Pancreas (tissue), 10 donors: ENCODE measurements at places on chromosomes 7 and 10. TPM values are rescaled to one million over a fixed set of nuclear protein-coding genes. Genes with fewer than 3 reads are reported as not detected.

Gene TFR2
- polyA plus RNA-seq: 1.1 TPM

Gene POLR2J2
- polyA plus RNA-seq: 5.1 TPM

Gene GALNT17
- polyA plus RNA-seq: 0.70 TPM

Gene LSM8
- 15.7 TPM for polyA plus RNA-seq

- H3K27me3 ChIP-seq: no peaks in the 10 kb centered on the region
- H3K4me3 ChIP-seq: no peak overlapping the region
- H3K4me1 ChIP-seq: no peaks in the 10 kb centered on the region
- H3K27ac ChIP-seq: no peak overlapping the region
- no peak for DNase-seq
- H3K36me3 ChIP-seq: no peaks in the 10 kb centered on the region
Measured at GRCh38 chr7:19958309-19958896, 185.0 kb upstream of the TMEM196 start.

DNA sequence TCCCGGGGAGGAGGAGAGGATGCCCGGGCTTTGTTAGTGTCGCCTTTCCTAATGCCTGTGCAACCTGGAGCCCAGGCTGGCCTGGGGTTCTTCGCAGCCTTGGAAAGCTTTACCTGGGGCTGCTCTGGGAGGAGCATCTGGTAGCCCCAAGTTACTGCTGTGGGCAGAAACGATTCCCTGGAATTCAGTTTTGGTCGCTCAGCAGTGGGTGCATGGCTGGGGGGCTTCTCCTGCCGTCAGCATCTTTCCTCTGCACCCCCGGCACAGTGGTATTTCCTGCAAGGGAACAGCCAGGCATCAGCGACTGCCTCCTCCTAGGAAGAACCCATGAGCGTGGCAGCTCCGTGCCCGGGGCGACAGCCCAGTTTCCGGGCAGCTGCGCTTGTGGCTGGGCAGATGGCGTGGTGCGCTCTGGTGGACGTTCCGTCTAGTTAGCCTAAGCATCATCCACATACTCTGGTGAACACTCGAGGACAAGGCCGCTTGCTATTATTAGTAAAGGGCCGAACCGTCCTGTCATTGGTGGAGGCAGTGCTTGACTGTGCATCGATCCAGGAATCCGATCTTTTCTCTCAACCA is 107.0 kb upstream of the BTBD16 start:
- no peak overlapping the region for H3K4me3 ChIP-seq
- H3K27me3 ChIP-seq: no peaks in the 10 kb centered on the region
- H3K4me1 ChIP-seq: no peaks in the 10 kb centered on the region
- DNase-seq: peak; percentile 69
- H3K36me3 ChIP-seq: no peaks in the 10 kb centered on the region
